ENCODE measurements at places on chromosomes 3 and 15. TPM values are rescaled to one million over a fixed set of nuclear protein-coding genes. Genes with fewer than 3 reads are reported as not detected.

GRCh38 chr15:37877851-37878741, 56.3 kb upstream of the TMCO5A start:
- H3K27me3 ChIP-seq, result no peaks in the 10 kb centered on the region
- no peak overlapping the region for H3K4me3 ChIP-seq
- peaks cover 30% of the 10 kb centered on the region for H3K4me1 ChIP-seq
- H3K36me3 ChIP-seq, result no peaks in the 10 kb centered on the region
- H3K27ac ChIP-seq, result peak overlapping the region; percentile 45

GRCh38 chr3:97550408-97550807, 214.2 kb upstream of the ARL6 start:
- no peak overlapping the region for H3K4me3 ChIP-seq
- H3K27ac ChIP-seq, result no peak overlapping the region
- no peak for DNase-seq
- no peaks in the 10 kb centered on the region for H3K36me3 ChIP-seq
- H3K27me3 ChIP-seq, result no peaks in the 10 kb centered on the region
- H3K4me1 ChIP-seq, result no peaks in the 10 kb centered on the region

DNA sequence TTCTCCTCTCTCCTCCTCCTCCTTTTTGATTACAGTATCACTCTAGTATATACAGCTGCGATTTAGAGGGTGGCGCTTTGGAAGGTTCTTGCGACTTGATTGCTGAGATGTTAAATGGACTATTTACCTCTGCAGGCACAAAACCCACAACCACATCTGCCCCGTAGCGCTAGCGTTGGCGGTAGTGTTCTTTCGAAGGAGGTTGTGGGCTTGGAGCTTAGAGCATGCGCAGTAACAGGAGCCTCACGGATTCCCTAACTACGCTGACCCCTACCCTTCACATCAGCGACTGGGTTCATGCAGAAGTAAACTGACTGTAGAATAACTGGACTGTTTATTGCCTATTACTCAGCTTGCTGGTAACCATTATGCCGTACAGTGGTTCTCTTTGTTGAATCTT, 58.0 kb downstream of the CGGBP1 start:
- no peaks in the 10 kb centered on the region for H3K36me3 ChIP-seq
- H3K27ac ChIP-seq, result no peak overlapping the region
- peaks cover 5% of the 10 kb centered on the region for H3K4me1 ChIP-seq
- H3K27me3 ChIP-seq, result no peaks in the 10 kb centered on the region
- H3K4me3 ChIP-seq, result peak overlapping the region; percentile 6
- no peak for DNase-seq

- no peaks in the 10 kb centered on the region for H3K36me3 ChIP-seq
- H3K27me3 ChIP-seq, result peaks cover 7% of the 10 kb centered on the region
- no peaks in the 10 kb centered on the region for H3K4me1 ChIP-seq
- H3K4me3 ChIP-seq, result no peak overlapping the region
- H3K27ac ChIP-seq, result no peak overlapping the region
Observed at GRCh38 chr3:195788711-195789581, 22.8 kb downstream of the MUC4 start.

GRCh38 chr3:100957261-100957986, 35.8 kb downstream of the ABI3BP start:
- H3K4me3 ChIP-seq, result no peak overlapping the region
- DNase-seq, result peak; percentile 10
- no peaks in the 10 kb centered on the region for H3K27me3 ChIP-seq
- H3K27ac ChIP-seq, result no peak overlapping the region
- H3K36me3 ChIP-seq, result no peaks in the 10 kb centered on the region

PTPRG gene
- total RNA-seq, result 37.8 TPM

NRROS gene
- not detected for total RNA-seq

FBXL2 gene
- total RNA-seq, result 25.6 TPM

MYZAP gene
- total RNA-seq, result 0.41 TPM
